ENCODE measurements at places on chromosomes 1 and 21. TPM values are rescaled to one million over a fixed set of nuclear protein-coding genes. Genes with fewer than 3 reads are reported as not detected.

DNA sequence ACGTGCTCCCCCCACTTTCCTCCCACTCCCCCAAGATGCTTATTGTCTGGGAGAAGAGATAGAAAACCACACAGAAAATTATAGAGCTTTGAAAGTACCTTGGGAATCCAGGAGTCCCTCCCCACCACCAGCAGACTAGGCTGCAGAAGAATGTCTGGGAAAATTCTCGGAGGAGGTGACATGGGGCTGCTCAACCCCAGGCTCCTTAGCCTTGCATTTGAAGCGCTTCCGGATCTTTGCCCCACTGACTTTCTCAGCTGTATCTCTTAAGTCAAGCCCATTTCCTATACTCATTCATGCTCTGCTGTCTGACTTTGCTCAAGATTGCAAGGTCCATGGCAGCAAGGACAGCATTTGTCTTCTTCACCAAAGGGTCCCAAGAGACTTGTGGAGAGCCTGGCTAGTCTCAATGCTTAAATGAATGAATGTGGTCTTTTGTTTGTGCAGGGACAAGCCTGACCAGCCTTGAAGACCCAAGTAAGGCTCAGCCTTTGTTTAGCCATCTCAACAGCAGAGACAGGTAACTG lies 38.0 kb downstream of the DNTTIP2 start:
- no peak for DNase-seq
- H3K4me3 ChIP-seq, result no peak overlapping the region
- H3K27ac ChIP-seq, result no peak overlapping the region
- H3K4me1 ChIP-seq, result peaks cover 21% of the 10 kb centered on the region

- no peak overlapping the region for H3K4me3 ChIP-seq
- no peaks in the 10 kb centered on the region for H3K4me1 ChIP-seq
- DNase-seq, result no peak
- no peaks in the 10 kb centered on the region for H3K27me3 ChIP-seq
- no peak overlapping the region for H3K27ac ChIP-seq
- H3K36me3 ChIP-seq, result peaks cover 15% of the 10 kb centered on the region
These were observed 68.7 kb downstream of the DEGS1 start for GRCh38 chr1:224251741-224252146.

GRCh38 chr1:198676253-198676652 lies 37.4 kb downstream of the PTPRC start:
- no peaks in the 10 kb centered on the region for H3K36me3 ChIP-seq
- no peak overlapping the region for H3K27ac ChIP-seq
- no peaks in the 10 kb centered on the region for H3K4me1 ChIP-seq
- DNase-seq, result no peak

- no peaks in the 10 kb centered on the region for H3K27me3 ChIP-seq
- H3K4me1 ChIP-seq, result peaks cover 26% of the 10 kb centered on the region
- no peaks in the 10 kb centered on the region for H3K36me3 ChIP-seq
- DNase-seq, result no peak
- no peak overlapping the region for H3K27ac ChIP-seq
These were observed 55.4 kb downstream of the XCL1 start for GRCh38 chr1:168631671-168632400.

DNA sequence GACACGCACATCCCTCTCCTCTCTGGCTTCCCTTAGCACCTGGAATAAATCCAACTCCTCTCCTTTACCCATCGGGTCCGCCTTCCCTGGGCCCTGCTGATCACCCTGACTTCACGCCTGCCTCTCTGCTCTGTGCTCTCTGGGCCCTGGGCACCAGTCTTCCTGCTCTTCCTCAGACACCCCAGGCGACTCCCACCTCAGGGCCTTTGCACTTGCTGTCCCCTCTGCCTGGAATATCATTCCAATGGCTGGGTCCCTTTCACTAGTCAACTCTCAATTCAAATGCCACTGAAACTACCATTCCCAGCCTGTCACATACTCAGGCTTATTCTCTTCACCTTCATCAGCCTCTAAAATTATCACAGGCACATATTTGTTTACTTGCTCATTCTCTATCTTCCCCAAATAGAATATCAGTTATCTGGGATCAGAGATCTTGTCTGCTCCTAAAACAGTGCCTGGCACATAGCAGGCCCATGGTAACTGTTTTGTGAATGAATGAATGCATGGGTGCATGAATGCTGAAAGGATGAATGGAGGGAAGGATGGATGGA lies 27.2 kb upstream of the SELENON start:
- no peaks in the 10 kb centered on the region for H3K27me3 ChIP-seq
- H3K36me3 ChIP-seq, result no peaks in the 10 kb centered on the region
- no peak overlapping the region for H3K4me3 ChIP-seq
- no peak overlapping the region for H3K27ac ChIP-seq
- peaks cover 14% of the 10 kb centered on the region for H3K4me1 ChIP-seq
- DNase-seq, result no peak

DNA sequence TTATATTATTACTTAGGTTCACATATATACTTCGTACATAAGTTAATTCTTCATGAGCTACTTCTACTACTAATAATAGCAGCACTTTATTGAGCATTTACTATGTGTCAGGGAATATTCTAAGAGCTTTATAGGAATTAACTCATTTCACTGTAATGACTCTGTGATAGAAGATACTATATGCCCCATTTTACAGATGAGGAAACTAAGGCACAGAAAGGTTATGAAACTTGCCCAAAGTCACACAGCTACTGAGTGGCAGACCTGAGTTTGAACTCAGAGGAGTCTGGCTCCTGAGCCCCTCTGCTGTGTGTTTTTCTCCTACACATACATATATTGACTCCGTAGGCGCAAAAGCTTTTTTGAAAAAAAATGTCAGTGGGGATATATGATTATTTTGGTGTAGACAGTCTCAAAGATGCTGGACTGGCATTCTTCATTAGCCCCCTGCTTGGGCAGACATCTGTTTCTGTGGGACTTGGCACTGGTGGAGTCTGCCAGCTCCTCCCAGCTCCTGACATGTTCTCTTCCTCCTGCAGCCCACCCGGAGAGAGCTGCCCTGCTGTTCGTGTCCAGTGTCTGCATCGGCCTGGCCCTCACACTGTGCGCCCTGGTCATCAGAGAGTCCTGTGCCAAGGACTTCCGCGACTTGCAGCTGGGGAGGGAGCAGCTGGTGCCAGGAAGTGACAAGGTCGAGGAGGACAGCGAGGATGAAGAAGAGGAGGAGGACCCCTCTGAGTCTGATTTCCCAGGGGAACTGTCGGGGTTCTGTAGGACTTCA lies 70.9 kb downstream of the TCP10L start:
- no peak overlapping the region for H3K27ac ChIP-seq
- H3K4me3 ChIP-seq, result no peak overlapping the region

GRCh38 chr21:31136891-31137290 lies 98.6 kb upstream of the KRTAP19-8 start:
- no peaks in the 10 kb centered on the region for H3K4me1 ChIP-seq
- DNase-seq, result no peak
- H3K36me3 ChIP-seq, result no peaks in the 10 kb centered on the region
- no peaks in the 10 kb centered on the region for H3K27me3 ChIP-seq
- H3K27ac ChIP-seq, result no peak overlapping the region

DNA sequence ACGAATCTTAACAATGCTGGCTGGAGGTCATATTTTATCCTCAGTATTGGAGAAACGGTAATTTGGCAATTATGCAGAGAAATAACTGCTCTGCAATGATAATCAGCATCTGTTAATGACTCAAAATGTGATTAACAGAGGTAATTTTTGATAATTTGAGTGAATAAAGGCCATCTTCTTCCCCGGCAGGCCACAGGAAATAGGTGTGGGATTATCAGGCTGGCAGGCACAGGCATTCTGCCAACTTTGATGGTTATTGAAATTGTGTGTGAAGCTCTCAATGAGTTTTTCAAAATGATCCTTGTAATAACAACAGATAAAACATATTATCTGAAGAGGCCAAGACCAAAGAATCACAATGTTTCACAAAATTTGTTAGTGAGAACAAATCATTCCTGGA lies 309.0 kb downstream of the PTGER3 start:
- H3K36me3 ChIP-seq, result no peaks in the 10 kb centered on the region
- H3K27me3 ChIP-seq, result no peaks in the 10 kb centered on the region
- no peaks in the 10 kb centered on the region for H3K4me1 ChIP-seq
- no peak for DNase-seq

GRCh38 chr1:191675856-191676783 lies 482.1 kb upstream of the RGS18 start:
- H3K27me3 ChIP-seq, result no peaks in the 10 kb centered on the region
- DNase-seq, result no peak
- H3K27ac ChIP-seq, result no peak overlapping the region
- H3K4me3 ChIP-seq, result no peak overlapping the region
- H3K36me3 ChIP-seq, result no peaks in the 10 kb centered on the region

DNA sequence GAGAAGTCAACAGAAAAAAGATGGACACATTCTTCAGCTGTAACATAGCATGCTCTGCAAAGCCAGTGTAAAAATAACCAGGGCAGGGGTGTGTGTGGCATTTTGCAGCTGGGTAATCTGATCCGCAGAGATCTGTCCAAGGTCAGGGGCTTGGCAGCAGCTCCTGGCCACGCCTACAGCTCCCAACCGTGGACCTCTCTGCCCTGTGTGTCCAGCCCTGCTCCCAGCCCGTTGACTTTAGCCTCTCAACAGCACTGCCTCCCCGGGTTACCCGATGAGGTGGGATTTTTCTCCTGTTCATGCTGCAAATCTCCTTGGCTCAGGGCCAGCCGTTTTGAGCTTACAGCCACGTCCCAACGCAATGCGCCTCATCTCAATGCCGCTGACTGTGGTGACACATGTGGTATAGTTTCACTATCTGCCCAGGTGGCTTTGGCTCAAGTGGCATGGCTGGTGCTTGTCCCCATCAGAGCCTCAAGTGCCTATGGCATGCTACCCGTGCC lies 68.1 kb downstream of the VWA5B1 start:
- no peak overlapping the region for H3K4me3 ChIP-seq
- DNase-seq, result no peak
- H3K4me1 ChIP-seq, result peaks cover 13% of the 10 kb centered on the region
- H3K27me3 ChIP-seq, result no peaks in the 10 kb centered on the region

DNA sequence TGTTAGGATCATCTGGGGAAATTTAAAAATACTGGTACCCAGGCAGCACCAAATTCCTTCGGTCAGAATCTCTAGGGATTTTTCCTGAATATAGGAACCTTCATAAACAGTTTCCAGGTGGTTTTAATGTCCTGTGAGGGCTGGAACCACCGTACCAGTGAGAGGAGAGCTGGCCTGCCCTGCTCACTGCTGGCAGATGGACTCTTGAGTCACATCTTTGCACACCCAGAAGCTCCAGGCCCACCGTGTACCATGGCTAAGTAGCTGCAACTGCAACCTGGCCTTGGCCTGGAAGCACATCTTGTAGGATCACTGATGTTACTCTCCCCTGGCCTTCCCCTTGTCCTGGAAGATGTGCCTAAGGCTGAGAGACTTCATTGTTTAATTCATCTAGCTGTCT lies 181.5 kb downstream of the DISC1 start:
- no peaks in the 10 kb centered on the region for H3K36me3 ChIP-seq
- DNase-seq, result no peak
- no peak overlapping the region for H3K4me3 ChIP-seq
- no peaks in the 10 kb centered on the region for H3K4me1 ChIP-seq
- no peak overlapping the region for H3K27ac ChIP-seq
- H3K27me3 ChIP-seq, result no peaks in the 10 kb centered on the region

DNA sequence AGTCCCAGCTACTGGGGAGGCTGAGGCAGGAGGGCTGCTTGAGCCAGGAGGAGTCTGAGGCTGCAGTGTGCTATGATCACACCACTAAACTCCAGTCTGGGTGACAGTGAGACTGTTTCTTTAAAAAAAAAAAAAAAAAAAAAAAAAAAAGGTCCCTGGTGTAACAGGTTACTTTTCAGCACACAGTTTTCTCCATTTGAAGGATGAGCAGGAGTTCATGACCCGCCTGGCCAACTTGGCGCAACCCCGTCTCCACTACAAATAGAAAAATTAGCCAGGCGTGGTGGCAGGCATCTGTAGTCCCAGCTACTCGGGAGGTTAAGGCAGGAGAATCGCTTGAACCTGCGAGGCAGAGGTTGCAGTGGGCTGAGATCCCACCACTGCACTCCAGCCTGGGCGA lies 12.4 kb downstream of the HNRNPR start:
- H3K27ac ChIP-seq, result no peak overlapping the region
- H3K4me3 ChIP-seq, result no peak overlapping the region

DNA sequence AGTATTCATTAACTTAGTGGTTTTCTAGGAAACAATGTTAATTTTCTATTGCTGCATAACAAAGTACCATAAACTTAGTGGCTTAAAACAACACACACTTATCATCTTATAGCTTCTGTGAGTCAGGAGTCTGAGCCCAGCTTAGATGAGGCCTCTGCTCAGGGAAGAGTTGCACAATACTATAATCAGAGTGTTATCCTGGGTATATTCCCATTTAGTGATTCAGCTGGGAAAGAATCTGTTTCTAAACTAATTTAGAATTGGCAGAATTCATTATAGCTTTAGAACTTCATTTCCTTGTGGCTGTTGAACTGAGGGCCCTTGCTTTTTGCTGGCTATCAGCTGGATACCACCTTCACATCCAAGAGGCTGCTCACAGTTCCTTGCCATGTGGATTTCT lies 515.5 kb downstream of the BRINP3 start:
- H3K36me3 ChIP-seq, result no peaks in the 10 kb centered on the region
- no peak overlapping the region for H3K27ac ChIP-seq
- DNase-seq, result no peak
- H3K4me3 ChIP-seq, result no peak overlapping the region
- no peaks in the 10 kb centered on the region for H3K27me3 ChIP-seq

DNA sequence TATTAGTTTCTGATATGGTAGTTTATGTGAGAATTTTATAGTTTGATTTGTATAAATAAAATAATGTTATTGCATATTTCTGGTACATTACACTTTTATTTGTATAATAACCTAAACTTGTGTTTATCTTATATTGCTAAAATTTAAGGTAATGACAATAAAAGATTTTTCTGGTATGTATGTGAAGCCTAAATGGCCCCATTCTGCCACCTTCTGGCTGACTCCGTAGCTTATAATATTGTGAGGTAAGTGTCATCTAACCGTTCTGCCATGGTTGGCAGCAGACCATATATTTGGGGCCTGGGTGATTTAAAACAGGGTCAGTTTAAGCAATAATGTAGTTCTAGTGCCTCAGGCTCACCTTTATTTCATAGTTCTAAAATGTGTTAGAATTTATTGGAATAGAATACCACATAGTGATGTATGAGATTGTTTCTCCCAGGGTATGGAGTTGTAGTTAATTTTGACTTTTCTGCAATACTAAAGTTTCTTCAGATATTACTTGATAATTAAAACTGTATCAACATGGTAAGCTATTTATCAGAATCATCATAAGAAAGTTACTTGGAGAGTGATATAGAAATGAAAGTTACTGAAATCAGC lies 21.2 kb upstream of the PRKACB start:
- no peaks in the 10 kb centered on the region for H3K27me3 ChIP-seq
- no peak overlapping the region for H3K27ac ChIP-seq
- H3K4me1 ChIP-seq, result no peaks in the 10 kb centered on the region
- H3K36me3 ChIP-seq, result no peaks in the 10 kb centered on the region

- no peak overlapping the region for H3K4me3 ChIP-seq
- no peak for DNase-seq
- no peaks in the 10 kb centered on the region for H3K4me1 ChIP-seq
- H3K36me3 ChIP-seq, result no peaks in the 10 kb centered on the region
These were observed 92.5 kb upstream of the KRTAP19-8 start for GRCh38 chr21:31130821-31131220.

OR10J1 gene
- total RNA-seq, result not detected

CFHR5 gene
- not detected for total RNA-seq

TSHB gene
- not detected for total RNA-seq

B3GALT2 gene
- total RNA-seq, result 0.83 TPM

CD1B gene
- not detected for total RNA-seq

SYT14 gene
- total RNA-seq, result 0.28 TPM

RCAN3 gene
- 19.1 TPM for total RNA-seq

ACTN2 gene
- 1.6 TPM for total RNA-seq

ADGRL4 gene
- total RNA-seq, result 6.7 TPM

OR6N2 gene
- not detected for total RNA-seq

S100A12 gene
- not detected for total RNA-seq

PRR9 gene
- not detected for total RNA-seq

NGF gene
- total RNA-seq, result 3.9 TPM

GJA9 gene
- total RNA-seq, result not detected

SLC44A5 gene
- 0.36 TPM for total RNA-seq
